ENCODE measurements at places on chromosomes 12 and 14.

DNA sequence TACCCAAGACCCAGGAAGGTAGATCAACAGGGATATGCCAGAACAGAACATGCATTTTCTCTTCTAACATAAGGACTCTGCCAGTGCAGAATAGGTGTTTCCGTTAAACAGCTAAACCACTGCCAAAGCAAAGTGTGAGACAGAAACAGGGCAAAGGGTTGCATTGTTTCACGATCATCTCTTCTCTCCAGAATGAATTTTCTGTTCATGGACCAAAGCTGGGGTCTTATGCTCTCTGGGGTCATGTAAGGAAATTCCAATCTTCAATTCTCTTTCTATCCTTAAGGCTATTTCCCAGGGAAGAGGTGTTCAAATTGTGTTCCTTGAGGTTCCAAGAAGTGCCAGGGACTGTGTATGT lies 10.9 kb downstream of the PSMB5 start:
- DNase-seq = no peak

- DNase-seq = no peak
These were observed 131.9 kb downstream of the HMGA2 start for GRCh38 chr12:65956056-65956738.

DNA sequence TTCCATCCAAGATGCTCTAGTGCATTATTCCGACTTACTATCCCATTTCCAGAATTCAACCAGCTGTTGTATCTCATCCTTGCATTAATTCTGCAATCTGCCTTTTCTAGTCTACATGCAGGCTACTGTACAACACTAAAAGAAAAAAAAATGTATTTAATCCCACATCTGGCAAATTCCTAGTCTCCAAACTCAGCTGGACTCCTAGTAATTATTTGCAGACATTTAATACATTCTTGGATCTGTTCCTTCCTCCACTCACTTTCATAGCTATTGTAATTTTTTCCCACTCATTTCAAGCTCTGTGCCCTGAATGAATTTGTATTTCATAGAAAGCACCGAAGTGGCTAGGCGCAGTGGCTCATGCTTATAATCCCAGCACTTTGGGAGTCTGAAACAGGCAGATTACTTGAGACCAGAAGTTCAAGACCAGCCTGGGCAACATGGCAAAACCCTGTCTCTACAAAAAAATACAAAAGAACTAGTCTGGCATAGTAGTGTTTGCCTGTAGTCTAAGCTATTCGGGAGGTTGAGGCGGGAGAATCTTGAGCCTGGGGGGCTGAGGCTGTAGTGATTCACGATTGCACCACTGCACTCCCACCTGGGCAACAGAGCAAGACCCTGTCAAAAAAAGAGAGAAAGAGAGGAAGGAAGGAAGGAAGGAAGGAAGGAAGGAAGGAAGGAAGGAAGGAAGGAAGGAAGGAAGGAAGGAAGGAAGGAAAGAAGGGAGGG lies 39.5 kb upstream of the YAF2 start:
- no peak for DNase-seq

DNA sequence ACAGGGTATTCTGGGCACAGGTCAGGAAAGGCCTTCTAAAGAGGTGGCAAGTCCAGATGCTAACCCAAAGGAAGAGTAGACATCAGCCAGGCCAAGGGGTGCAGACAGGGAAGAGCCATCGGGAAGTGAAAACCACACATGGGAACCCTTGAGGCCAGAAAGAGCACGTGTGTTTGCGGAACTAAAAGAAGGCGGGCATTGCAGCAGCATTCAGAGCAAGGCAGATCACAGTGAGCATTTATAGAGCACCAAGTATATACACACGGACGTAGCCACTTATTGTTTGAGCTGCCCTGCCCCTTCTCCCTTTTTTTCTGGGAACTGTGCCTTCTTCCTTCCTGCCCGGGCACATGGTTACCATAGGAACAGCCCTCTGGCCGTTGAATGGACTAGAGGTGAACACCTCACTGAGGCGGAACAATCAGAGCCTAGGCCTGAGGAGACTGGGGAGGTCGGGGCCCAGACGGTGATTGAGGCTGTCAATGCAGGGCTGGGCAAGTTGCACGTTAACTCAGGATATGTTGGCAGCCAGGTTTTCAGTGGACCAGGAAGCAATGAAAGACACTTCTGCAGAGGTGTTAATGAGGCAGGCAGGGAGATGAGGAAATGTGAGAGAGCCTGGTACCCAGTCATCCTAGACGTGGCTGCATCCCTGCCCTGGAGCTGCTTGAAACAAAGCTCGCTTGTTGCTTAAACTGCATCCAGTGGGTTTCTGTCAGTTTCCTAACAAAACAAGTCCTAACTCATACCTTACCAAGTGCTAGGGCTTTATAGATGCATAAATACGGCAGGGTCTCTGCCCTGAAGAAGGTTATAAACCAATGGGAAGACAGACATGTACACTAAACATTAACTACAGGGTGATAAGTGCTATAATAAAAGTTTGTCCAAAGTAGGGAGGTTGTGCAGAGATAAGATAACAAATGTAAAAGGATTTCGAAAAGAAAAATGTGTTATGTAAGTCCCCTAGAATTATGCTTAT lies 34.2 kb downstream of the MOAP1 start:
- DNase-seq = no peak

DNA sequence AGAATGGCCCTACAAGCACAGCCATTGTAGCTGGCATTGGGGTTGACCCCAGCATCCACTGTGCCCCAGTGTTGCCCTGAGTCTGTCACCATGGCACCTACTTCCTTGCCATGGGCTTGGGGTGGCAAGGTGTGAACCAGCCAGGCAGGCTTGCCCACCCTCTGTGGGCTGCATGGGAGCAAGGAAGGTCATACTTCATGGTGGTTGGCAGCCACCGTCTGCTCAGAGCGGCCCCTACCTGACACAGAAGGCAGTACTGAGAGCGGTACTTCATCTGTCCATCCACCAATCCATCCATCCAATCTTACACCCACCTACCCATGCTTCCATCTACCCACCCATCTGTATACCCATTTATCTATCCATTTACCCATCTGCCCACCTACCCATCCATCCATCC lies 160.1 kb downstream of the KIF26A start:
- DNase-seq = no peak

- no peak for DNase-seq
These were observed 1.1 kb downstream of the CCDC197 start for GRCh38 chr14:93997916-93998870.

- no peak for DNase-seq
These were observed 5.5 kb downstream of the TBK1 start for GRCh38 chr12:64457466-64457865.
